ENCODE measurements at places on chromosomes 3 and 15.

DNA sequence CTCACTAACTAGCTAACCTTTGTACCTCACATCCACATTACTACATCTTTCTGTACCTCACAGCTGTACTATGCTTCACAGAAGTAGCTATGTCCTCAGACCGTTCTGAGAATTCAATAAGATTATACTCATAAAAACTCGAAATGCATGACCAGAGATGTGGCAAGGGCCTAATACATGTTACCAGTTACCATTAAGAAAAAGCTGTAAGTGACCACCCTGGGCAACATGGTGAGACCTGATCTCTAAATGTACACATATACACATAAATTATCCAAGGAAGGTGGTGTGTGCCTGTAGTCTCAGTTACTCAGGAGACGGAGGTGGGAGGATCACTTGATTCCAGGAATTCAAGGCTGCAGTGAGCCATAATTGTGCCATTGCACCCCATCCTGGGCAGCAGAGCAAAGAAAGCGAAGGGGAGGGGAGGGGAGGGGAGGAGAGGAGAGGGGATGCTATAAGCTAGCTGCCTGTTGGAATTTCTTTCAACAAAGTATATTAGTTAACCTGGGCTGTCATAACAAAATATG lies 482.6 kb upstream of the ZNF717 start:
- DNase-seq, result no peak

DNA sequence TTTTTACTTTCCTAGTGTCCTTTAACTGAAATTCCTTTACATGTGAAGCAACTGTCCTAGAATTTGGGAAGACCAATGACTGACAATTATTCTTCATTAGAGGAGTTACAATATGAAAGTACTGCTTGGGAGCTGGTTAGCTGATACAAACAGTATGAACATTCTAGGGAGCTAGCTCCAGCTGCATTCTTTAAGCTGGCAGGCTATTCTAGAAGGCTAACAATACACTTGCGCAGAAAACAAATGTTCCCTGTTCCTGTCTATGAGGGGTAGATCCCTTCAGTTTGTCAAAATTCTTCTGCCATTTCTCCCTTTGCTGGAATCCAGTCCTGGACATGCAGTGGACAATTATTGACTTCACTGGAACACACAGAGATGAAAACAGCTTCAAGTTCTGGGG lies 60.2 kb upstream of the NANOGP8 start:
- no peak for DNase-seq

DNA sequence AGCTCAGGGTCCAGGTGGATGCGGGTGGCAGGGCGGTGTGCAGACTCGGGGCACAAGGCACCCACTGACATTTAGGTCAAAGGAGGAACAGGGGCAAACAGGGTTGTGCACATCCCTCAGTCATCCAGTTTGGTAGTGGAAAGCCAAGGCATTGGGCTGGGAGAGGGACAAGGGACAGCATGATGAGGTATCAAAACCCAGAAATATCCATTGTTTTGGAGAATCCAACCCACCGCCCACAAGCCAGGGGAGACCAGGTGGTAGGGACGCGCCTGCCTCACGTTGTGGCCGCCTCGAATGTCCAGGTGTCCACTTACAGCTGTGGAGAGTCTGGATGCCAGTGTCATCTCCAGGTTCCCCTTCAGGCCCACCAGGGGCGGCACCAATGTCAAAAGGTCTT lies 33.3 kb downstream of the SLC41A3 start:
- DNase-seq, result no peak

GRCh38 chr15:100433304-100433703 lies 91.5 kb upstream of the ADAMTS17 start:
- DNase-seq, result no peak

- no peak for DNase-seq
Measured at GRCh38 chr15:43153269-43153668, 19.9 kb downstream of the TMEM62 start.

- peak; percentile 42 for DNase-seq
Measured at GRCh38 chr15:63048776-63049665, 6.5 kb downstream of the TPM1 start.

GRCh38 chr3:104316118-104316517 lies 1050.6 kb upstream of the ALCAM start:
- DNase-seq, result no peak

- no peak for DNase-seq
Measured at GRCh38 chr15:79373728-79374127, 58.4 kb upstream of the MINAR1 start.

DNA sequence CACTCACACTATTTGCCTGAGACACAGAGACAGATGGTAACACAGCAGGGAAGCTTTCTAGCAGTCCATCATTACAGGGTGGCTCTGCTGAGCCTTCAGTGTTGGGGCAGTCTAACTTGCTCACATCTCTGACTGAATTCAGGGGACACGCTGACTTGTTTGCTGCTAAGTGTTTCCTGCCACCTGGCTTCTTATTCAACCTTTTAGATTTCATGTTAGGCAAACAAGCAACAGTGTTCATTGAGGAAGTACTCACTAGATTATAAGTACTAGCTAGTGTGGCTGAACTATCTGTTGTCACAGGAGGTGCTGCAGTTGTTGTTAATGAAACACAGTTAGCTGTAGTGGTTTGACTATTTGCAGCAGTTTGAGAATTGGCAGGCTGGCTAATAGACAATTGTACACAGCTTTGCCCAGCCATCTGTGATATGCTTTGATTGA lies 37.3 kb downstream of the USF3 start:
- no peak for DNase-seq

DNA sequence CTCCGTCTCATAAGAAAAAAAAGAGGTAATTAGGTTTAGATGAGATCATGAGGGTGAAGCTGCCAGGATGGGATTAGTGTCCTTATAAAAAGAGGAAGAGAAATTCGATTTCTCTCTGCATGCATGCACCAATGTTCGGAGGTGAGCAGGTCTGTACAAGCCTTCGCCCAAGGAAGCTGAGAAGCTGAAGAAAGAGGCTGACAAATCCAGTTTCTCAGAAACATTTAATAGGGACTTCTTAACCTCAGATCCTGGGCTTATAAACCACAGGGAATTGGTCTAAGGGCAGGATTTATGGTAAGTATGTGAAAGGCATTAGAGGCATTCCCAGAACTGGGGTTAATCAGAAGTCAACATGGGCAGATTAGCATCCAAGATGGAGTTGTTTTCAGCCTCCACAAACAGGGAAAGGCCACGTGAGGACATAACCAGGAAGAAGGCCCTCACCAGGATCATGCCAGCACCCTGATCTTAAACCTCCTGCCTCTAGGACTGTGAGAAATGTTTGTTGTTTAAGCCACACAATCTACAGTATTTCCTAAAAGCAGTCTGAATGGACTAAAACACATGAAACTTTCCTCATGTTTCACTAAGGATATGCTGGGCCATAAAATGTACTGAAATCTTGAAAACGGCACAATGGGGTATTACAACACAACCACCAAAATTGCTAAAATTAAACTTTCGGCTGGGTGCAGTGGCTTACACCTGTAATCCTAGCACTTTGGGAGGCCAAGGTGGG lies 11.3 kb downstream of the SHISA5 start:
- no peak for DNase-seq

GRCh38 chr3:151434151-151434890 lies 26.5 kb downstream of the IGSF10 start:
- DNase-seq, result no peak

- DNase-seq, result no peak
Measured at GRCh38 chr15:76368122-76368621, 31.6 kb downstream of the ISL2 start.

GRCh38 chr3:120649830-120650233 lies 32.2 kb downstream of the HGD start:
- no peak for DNase-seq

DNA sequence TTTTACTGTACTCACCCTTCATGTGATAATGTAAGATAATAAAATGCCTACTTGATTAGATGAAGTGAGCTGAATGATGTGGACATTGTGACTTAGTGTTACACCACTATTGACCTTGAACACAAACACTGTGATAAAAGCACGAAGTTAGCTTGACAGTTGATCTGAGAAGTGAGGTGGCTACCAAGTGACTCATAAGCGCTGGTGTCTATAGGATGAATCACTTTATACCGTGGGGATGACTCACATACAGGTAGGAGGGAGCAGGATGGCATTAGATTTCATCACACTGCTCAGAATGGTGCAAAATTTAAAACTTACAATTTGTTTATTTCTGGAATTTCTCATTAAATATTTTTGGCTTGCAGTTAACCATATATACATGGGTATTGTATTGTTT lies 174.7 kb upstream of the CNTN3 start:
- DNase-seq, result no peak

DNA sequence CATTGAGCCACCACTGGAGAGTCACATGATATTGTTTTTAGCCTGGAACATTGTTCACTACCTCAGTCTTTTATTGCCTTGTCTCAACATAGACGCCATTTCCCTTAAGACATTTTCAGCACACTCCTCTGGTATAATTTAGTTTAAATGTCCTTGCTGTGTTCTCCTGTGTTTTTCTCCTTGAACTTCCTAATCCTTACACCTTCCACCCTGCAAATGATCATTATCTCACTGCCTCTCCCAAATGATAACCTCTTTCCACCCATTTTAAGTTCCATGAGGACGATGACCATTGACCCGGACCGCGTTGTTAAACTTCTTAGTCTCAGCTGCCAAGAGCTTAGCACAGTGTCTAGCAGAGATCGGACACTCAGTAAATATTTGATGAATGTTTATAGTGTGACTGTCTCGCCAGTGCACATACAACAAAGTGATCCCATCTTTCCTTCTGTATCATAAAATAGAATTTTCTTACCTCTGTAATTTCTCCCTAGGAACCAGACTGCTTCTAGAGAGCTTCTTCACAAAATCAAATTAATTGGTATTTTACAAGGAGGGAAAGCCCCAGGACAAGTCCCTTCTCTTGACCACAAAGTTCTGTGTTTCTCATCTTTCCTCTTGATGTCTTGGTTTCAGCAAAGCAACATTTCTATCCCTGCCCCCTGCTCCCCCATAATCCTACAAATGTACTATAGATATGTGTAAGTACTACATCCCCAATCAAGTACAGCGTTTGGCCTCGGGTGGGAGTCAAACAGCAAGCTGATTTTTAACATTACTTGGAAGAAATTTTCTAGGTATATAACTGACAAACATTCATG lies 429.6 kb downstream of the LPP start:
- DNase-seq, result no peak

GRCh38 chr3:43155464-43156121 lies 49.7 kb upstream of the POMGNT2 start:
- peak; percentile 82 for DNase-seq

GRCh38 chr15:73965758-73966113 lies 26.4 kb downstream of the STOML1 start:
- no peak for DNase-seq

GRCh38 chr3:194758716-194759115 lies 73.0 kb downstream of the FAM43A start:
- DNase-seq, result no peak

DNA sequence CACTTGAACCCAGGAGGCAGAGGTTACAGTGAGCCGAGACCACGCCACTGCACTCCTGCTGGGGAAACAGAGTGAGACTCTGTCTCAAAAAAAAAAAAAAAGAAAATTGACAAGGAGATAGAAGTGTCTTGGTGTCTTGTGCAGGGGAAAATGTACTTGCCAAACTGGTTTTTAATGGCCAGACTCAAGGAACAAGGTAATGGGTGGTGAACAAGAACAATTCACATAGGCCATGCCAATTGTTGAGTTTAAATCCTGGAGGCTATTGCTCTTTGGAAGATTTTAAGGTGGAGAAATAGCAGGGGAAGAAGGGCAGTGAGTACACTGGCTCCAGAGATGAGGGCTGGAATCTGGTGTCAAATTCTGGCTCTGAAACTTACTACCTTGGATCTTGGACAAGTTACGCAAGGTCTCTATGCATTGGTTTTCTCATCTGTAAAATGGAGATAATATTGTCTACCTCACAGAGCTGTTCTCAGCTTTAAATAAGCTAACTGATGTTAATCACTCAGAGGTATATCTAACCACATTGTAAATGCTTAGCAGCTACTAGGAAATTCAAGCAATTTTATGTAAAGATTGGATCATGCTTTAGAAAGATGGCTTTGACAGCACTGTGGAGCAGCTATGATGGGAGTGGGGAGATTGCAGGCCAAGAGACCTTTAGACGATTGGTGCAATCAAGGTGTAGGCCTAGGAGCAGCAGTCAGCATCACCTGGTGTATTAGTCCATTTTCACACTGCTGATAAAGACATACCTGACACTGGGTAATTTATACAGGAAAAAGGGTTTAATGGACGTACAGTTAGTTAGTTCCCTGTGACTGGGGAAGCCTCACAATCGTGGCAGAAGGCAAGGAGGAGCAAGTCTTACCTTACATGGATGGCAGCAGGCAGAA lies 78.3 kb downstream of the B3GALNT1 start:
- DNase-seq, result no peak

DNA sequence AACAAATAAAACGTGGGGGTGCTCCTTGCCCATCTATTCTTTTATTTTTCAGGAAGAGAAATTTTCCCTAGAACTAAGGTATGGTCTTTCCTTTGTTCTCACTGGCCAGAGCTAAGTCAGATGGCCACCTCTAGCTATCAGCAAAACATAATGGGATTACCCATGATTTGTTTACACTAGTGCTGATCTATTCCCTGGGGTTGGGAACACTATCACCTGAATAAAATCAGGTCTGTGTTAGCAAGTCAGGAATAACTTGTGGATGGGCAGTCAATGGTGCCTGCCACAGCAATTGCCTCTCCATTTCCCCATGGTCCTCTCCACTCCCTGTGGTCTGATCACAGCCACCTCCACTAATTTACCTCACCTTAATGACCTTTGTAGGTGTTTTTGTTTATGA lies 181.7 kb upstream of the CADPS start:
- no peak for DNase-seq

- DNase-seq, result no peak
Measured at GRCh38 chr3:121998030-121998580, 23.9 kb downstream of the ILDR1 start.

GRCh38 chr3:191889756-191890155 lies 428.8 kb downstream of the PYDC2 start:
- DNase-seq, result no peak

GRCh38 chr3:43180027-43180426 lies 74.1 kb upstream of the POMGNT2 start:
- no peak for DNase-seq

DNA sequence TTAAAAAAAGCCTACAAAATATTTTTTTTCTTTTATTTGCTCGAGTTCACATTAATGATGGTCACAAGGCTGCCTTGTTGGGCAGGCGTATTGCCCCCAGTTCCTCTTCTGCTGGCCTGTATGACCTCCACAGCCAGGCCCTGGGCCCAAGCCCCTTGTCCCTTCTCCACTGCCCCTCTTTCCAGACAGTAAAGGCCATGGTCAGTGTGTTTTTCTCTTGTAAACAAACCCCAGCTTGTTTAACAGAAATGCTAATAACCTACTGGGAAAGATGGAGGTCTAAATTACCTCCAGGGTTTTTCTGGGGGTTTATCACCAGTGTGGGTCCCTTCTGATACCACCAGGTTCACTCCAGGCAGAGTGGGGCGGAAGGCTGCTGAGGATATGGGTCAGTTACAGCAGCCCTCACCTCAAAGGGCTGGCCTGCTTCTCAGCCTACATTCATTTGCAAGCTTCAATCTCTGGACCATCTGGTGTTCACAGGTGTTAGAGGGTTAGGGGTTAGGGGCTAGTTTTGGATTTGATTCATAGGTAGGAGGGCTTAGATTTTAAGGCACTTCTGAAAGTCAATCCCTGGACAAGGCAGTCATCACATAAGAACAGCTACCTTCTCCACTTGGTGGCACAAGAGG lies 2.0 kb upstream of the MANF start:
- no peak for DNase-seq

GRCh38 chr15:39565851-39566250 lies 15.0 kb upstream of the THBS1 start:
- no peak for DNase-seq
